AG09309 (cell line): ENCODE measurements at places on chromosomes 12 and 14.

DNA sequence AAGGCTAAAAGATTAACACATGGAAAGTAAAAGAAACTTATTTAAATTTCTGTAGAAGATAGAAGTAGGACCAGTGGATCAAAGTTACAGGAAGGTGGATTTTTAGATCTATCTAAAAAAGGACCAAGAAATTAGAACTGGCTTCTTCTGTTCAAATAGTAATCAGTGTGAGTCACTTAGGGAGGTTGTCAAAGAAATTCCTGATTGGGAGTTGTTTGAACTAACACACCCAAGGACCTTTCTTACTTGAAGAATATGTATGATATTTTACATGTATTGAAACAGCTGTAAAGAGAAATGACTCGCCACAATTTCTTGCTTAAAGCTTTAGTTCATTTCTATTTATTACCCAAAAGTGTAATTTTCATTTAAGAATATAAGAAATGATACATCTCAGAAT, 256.9 kb downstream of the RAD51B start:
- no peak for DNase-seq

GRCh38 chr14:39320318-39320717, 86.6 kb downstream of the MIA2 start:
- DNase-seq = no peak

DNA sequence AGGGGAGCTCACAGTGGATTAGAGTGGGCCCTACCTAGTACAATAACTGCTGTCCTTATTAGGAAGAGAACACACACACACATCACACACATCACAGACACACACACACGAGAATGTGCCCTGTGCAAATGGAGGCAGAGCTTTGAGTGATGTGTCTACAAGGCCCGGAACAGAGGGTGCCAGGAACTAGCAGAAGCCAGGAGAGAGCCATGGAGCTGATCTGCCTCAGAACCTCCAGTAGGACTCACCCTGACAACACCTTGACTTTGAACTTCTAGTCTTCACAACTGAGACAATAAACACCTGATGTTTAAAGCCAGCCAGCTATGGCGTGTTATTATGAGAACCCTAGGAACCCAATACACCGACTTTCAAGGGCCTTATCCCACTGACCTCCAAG, 29.7 kb upstream of the FKBP4 start:
- DNase-seq = no peak

DNA sequence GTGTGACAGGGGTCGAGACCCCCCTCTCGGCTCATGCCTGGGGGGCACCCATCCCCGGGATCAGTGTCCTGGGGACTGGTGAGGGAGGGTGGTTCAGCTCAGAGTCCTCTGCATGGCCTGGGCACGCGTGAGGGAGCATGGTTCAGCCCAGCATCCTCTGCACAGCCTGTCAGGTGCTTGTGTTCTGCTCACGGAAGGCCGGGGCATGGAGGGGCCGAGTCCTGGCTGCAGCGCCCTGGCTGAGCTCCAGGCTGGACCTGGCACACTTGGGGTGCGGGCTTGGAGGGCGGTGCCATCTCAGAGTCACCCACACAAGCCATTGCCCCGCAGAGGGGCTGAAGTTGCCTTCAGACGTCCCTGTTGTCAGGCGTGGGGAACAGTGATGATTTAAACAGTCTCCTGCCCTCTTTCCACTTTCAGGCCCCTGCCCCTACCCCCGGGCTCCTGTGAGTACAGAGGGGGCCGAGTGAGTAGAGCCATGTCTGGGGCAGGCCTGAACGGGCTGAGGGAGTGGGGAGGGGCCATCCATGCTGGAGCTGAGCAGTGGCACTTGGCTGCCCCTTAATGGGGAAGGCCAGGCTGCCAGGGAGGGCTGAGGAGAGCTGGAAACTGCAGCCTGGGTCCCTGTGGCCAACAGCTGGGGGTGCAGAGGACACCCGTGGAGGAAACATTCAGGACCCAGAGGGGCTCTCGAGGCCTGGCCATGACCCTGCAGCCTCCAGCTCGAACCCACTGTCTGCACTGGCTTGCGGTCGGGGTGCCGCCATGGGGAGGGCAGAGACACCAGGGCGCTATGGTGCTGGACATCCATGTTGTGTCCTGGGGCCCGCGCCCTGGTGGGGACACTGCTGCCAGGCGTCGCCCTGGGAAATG, 22.5 kb downstream of the FBRSL1 start:
- no peak for DNase-seq

GRCh38 chr12:118189741-118190191, 53.8 kb downstream of the PEBP1 start:
- no peak for DNase-seq

DNA sequence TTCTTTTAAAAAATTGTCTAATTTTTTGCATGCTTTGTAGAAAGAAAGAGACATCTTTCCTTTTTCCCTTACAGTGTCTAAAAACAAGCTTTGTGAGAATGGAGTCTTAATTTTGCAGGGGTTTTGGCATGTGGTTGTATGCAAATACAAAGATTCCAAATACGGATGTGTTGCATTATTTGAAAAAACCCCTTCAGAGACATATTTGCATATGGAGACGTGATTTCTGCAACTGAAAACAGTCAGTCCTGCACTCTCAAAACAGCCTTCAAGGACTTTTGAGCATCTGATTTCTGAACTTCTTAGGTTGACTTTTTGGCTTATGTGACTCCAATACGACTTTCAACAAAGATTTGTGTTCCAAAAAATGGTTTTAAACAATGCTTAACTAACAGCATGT, 7.8 kb downstream of the IRAK3 start:
- DNase-seq = no peak

GRCh38 chr12:66456612-66457011, 154.3 kb downstream of the HELB start:
- no peak for DNase-seq

- DNase-seq = no peak
Observed at GRCh38 chr12:47234576-47235141, 154.9 kb upstream of the AMIGO2 start.

- DNase-seq = no peak
Observed at GRCh38 chr12:105613887-105614286, 283.4 kb downstream of the C12orf75 start.

DNA sequence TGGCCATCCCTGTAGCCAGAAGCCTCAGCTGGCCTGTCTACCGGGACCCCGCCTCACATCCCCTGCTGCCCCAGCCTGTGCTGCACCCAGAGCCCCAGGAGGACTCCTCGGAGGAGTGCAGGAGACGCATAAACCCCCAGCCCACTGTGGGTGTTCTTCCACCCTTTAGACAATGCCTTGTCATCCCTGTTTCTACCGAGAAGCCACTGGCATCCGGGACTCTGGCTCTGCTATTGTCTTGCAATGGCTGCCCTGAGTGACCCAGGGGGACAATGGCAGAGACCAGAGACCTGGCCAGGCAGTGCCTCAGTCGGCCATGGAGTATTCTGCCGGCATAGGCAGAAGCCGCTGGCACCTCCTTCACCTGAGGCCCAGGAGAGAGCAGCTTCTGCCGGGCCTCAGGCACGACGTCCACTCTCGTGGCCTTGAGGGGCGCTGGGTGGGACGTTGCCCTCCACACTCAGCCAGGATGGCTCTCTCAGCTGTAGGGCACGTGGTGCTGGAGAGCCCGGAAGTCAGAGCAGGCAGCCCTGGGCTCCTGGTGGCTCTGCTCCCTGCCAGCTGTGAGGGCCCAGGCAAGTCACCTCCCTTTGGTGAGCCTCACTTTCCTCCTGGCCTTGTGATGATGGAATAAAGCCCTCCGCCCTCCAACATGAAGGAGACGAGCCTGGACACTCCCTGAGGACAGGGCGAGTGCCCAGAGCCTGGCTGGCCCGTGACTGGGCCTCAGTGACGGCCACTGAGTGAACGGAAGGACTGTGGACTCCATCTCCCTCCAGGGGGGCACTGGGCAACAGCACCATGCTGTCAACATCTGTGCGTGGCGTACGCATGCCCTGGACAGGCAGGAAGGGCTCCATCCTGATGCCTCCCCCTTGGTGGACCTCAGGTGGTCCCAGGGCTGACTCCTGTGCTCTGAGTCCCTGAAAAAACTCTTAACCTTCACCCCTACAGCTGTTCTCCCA, 41.0 kb downstream of the TRAFD1 start:
- no peak for DNase-seq

DNA sequence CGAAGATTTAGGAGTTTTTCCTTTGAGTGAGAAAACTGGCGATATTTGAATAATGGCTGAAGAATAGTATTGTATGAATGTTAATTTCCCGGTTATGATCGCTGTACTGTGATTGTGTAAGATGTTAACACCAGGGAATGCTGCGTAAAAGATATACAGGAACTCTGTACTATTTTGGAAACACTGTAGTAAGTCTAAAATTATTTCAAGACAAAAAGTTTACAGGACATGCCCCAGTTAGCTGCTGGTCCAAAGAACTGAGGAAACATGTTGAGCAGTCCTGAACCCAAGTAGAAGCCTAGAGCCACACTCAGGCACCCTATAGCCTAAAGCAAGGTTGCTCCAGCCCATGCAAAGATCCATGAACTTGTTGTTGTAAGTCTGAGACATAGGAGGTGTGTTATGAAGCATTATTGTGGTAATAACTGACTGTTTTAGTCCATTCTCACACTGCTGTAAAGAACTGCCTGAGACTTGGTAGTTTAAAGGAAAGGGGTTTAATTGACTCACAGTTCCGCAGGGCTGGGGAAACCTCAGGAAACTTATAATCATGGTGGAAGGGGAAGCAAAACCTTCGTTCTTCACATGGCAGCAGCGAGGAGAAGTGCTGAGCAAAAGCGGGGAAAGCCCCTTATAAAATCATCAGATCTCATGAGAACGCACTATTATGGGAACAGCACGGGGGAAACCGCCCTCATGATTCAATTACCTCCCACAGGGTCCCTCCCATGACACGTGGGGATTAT, 99.8 kb upstream of the RESF1 start:
- DNase-seq = no peak

DNA sequence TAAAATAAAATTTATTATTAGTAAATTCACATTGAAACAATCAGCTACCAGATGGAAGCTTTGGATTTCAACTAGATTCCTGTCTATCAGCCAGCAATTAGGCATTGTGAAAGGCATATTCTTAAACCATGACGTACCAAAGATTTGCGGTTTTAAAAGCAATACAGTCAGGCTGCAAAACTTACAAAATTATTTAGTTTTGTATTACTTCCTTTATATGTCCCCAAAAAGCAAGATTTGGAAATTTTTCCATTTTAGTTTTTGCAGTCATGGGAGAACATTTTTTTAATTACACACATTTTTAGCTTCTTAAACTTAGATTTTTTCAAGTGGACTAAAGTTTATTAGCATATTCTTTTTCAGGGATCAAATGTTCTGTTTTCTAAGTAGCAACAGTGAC, 225.0 kb upstream of the KITLG start:
- peak; percentile 59 for DNase-seq

DNA sequence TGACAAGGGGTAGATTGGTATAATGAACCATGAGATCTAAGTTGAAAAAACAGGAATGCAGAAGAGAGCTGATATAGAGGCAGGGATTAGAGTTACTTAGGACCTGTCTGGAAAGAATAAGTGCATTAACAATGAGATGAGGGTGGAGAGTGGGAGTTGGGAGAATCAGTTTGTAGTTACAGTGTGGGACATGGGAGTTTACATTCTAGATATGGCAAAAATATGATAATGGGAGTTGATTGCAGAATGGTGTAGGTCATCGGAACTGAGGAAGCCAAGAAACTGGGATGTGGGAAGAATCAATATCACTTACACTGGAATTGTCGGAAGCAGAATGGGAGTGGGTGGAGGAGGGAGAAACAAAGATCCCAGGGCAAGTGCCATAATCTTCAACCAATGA, 301.1 kb upstream of the NPAS3 start:
- no peak for DNase-seq

- peak; percentile 4 for DNase-seq
Observed at GRCh38 chr12:107884769-107885694, 110.5 kb downstream of the ASCL4 start.

- peak; percentile 97 for DNase-seq
Observed at GRCh38 chr14:50038398-50039119, 77.8 kb downstream of the VCPKMT start.

DNA sequence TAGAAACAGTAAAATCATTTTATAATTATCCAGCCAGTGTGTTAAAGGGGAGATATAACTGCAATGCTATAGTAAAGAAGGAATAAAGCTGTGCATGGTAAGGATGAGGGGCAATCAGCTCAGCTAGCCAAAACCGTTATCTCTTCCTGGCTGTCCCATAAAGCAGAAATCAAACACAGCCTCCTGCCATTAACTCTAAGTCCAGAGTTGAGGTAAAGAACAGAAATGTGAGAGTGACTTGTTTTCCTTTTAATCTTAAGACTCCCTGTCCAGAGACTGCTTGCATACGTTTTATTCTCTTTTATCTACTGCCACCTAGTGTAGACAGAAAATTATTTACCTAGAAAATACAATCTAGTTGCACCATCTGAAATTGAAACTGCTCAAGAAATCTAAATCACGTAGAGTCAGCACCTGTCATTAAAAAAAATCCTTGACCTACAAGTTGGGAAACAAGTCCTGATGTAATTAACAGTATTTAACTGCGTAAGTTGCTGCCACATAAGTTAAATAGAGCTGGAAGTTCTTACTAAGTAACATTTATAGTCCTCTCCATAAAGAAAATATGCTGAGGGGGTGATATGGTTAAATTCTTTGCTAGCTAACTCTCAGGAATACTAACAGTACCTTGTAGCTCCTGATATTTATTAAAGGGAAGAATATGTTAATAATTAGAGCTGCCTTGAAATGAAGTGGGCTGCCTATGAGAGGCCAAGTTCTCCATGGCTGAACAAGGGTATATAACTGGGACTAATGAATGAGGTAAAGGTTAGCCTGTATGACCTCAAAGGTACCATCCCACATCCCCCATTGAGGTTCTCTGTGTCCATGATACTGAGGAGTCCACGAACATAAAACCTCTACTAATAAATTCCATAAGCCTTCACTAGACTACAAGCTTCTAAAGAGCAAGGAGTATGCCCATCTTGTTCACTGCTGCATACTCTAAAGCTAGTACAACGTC, 62.7 kb downstream of the GALNT4 start:
- peak; percentile 70 for DNase-seq

DNA sequence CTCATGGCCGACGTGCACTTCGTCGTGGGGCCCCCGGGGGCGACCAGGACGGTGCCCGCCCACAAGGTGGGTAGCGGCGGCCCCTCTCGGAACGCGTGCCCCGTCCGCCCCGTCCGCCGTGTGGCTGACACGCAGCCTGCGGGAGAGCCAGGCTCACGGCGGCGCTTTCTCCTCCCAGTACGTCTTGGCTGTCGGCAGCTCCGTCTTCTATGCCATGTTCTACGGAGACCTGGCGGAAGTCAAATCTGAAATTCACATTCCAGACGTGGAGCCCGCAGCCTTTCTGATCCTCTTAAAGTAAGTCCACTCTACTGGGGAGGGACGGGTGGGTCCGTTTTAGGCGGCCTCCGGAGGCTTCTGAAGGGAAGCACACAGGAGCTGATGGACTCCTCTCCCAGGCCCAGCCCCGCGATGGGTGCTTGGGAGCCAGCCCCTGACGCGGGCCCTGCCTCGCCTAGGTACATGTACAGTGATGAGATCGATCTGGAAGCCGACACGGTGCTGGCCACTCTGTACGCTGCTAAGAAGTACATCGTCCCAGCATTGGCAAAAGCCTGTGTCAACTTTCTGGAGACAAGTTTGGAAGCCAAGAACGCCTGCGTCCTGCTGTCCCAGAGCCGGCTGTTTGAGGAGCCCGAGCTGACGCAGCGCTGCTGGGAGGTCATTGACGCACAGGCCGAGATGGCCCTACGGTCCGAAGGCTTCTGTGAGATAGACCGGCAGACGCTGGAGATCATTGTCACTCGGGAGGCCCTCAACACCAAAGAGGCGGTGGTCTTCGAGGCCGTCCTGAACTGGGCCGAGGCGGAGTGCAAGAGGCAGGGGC, 1.1 kb downstream of the BTBD6 start:
- DNase-seq = no peak

- DNase-seq = no peak
Observed at GRCh38 chr12:49541911-49542505, 3.2 kb downstream of the KCNH3 start.
